ENCODE measurements at places on chromosomes 12 and 14. TPM values are rescaled to one million over a fixed set of nuclear protein-coding genes. Genes with fewer than 3 reads are reported as not detected.

The SLC17A8 gene
- not detected for total RNA-seq

DNA sequence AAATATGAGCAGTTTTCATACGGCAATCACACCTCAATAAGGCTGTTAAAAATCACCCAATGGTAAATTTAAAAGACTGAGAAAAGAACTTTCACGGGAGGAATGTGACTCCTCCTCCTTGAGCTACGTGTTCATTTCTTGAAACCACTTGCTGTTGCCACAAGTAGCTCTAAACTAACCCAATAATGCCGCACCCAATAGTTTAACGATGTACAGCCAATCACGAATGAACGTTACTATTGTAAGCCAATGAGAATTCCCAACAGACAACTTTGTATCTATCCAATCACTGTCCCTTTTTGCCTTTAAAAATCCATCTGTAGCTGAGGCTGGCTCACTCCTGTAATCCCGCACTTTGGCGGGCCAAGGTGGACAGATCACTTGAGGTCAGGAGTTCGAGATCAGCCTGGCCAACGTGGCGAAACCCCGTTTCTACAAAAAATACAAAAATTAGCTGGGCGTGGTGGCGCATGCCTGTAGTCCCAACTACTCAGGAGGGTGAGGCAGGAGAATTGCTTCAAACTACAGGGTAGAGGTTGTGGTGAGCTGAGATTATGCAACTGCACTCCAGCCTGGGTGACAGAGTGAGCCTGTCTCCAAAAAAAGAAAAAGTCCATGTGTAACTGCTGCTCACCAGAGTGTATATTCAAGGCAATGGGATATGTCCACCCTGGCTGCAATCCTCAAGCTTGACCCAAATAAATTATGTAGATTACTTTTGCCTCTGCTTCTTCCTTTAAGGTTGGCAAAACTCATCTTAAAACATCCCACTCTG lies 24.4 kb upstream of the BTBD6 start:
- no peak for DNase-seq

DNA sequence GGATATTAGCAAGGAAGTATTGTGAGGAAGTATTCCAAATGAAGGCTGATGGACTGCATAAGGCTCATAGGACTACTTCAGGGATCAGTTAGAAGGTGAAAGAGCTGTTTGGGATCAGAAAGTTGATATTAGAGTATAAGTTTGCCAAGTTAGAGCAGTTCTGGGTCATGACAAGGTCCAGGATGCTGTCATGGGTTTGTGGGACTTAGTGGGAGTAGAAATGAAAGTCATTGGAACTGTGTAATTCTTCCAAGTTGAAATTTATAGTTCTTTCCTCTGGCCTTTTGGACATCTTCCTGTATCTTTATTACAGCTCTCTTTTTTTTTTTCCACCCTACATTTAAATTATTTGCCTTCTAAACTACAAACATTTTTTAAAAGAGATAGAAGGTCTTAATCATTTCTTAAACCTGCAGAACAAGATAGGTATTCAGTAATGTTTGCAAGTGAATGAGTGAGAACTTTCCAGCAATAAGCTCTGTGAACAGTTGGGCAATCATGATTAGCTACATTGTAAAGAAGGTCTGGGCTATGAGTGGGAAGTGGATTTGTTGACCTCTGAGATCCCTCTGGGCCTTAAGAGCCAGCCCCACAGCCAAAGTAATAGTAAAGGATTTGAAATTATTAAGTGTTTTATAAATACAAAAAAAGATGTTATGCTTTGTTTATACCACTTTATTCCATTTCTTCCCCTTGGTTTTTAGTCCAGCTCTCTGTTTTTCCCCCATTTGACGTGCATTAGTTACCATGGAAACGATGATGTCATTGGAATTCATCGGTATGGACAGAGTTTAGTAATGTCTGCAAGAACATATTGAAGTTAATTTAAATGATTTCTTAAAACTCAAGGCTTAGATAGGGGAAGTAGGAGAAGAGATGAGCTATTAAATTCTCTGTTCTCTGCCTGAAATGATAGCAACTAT lies 247.9 kb upstream of the ARHGAP5 start:
- peak; percentile 71 for DNase-seq

DNA sequence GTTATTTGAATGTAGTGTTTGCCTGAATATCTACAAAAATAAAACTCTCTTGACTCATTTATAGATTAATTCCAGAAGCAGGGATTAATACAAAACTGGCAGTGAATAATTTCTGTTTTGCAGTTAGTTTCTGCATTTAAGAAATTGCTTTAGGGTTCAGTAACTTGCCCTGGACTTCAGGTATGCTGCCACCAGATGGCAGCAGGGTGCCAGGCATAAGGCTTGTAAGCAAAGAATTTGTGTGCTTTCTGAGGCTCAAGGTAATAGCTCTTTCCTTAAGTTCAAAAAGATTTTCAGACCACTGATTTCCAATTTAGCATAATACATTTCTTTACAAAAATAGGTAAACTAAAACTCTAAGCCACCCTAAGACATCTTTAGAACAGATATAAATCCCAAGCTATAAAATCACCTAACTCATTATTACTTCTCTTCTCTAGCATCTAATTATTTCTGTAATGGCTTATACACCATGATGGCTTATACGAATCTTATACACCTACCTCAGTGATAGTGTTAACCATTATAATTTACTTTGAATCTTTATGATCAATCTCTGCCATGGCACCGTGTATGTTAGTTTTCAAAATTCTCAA lies 398.3 kb downstream of the APAF1 start:
- peak; percentile 43 for DNase-seq

DNA sequence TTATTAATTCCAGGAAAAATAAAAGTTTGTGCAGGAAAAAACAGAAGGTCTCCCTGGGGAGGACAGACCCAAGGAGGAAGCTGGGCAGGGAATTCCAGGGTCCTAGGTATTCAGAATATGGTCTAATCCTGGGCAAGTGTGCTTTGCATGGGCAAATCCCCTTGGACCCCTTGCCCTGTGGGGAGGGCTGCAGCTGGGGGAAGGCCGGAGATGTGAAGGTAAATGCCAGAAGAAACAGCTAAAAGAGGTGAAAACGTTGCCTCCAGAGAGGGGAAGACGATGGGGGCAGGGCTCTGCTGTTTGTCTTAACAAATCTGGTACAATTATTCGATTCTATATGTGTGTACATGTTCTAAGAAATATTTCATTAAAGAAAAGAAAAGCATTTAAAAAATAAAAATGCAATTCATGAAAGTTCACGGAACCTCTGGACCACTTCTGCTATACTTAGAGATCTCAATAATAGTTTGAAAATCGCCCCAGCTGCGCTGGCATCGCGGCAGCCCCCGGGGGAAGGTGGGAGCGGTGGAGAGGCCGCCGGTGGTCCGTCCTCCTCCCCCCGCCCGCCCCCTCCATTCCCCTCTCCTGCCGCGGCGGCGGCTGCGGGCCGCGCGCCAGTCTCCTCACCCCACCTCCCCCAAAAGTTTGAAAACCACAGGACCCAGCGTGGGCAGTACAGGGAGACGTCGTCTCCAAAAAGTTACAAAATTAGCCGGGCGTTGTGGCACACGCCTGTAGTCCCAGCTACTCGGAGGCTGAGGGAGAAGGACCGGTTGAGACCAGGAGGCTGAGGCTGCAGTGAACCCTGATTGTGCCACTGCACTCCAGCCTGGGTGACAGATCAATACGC lies 1.5 kb upstream of the PRPF40B start:
- DNase-seq = no peak

All from HFFc6 (cell line).